ENCODE measurements at places on chromosomes 6 and 20.
A peak's percentile ranks its signal among the peaks of the same experiment; 100 is the strongest.

DNA sequence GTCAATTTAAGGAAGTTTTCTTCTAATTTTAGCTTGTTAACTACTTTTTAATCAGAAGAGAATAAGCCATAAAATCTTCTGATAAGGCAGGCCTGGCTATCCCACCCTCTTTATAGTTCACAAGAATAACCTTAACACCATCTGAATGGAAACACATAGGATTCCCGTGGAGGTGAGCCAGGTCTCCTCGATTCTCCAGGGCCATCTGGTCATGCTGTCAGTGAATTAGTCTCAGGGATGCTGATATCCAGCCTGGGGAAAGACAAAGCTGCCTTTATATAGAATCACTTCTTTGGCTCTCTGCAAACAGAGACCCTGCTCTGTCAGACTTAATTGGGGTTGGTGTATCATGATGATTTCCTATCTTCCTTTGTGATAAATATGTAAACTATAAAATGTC lies 30.1 kb upstream of the TAGAP start:
- DNase-seq = peak; percentile 35

DNA sequence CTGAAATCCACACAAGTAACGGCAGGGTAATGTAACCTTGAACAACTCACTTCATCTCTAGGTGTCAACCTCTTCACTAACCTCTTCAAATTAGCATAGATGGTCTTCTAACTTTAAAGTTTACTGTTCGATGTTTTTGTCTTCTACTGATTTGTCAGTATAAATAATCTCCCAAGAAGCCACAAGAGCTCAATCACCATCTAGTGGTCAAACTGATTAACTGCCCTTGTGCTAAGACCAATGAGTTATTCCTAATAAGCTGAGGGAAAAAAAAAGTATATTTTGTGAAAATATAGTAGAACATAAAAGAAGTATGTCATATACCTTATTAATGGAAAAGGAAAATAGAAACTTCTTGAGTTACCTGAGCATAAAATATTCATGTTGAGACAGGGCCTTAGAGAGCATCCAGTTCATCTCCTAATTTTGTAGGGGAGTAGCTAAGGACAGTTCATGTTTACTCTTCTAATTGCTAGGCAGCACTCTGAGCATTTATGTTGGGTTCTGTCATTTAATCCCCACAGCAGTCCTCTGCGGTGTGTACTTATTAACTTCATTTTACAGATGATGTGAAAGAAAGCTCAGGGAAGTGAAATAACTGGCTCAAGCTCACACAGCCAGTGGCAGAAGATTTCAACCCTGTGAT lies 317.1 kb downstream of the ESR1 start:
- no peak for DNase-seq

DNA sequence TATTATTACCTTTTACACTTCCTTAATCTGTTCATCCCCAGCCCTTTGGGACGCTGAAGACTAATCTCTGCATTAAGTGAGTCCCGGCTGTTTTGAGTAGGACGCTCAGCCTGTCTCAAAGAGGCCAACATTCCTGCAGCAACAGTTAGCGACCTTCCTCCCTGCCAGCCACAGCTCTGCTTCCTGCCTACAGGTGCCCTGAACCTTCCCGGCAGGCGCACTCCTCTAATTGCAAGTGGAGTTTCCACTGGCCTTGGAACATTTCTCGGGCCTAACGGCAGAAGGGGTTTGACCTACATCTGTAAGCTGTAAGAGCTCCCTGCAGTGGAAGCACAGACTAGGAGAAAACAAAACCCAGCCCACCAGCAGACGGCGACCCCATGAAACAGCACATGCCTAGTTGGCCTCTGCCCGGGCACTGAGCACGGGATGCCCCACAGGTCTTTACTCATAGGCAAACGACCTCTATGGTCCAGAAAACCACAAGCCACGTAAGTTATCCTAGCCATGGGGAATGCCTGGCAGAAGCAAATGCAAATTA lies 137.9 kb downstream of the DTNBP1 start:
- no peak for DNase-seq

GRCh38 chr6:63492476-63492875 lies 79.8 kb upstream of the LOC128125822 start:
- DNase-seq = no peak

DNA sequence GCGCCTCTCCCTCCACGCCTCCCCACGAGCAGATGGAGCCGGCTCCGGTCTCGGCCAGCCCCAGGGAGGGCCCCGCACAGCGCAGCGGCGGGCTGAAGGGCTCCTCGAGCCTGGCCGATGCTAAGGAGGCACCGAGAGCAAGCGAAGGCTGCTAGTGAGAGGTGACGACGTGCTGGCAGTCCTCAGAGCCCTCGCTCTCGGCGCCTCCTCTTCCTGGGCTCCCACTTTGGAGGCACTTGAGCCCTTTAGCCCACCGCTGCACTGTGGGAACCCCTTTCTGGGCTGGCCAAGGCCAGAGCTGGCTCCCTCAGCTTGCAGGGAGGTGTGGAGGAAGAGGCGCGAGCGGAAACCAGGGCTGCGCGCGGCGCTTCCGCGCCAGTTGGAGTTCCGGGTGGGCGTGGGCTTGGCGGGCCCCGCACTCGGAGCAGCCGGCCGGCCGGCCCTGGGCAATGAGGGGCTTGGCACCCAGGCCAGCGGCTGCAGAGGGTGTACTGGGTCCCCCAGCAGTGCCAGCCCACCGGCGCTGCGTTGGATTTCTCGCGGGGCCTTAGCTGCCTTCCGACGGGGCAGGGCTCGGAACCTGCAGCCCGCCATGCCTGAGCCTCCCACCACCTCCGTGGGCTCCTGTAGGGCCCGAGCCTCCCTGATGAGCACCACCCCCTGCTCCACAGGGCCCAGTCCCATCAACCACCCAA lies 2.5 kb upstream of the TMEM14C start:
- DNase-seq = no peak

DNA sequence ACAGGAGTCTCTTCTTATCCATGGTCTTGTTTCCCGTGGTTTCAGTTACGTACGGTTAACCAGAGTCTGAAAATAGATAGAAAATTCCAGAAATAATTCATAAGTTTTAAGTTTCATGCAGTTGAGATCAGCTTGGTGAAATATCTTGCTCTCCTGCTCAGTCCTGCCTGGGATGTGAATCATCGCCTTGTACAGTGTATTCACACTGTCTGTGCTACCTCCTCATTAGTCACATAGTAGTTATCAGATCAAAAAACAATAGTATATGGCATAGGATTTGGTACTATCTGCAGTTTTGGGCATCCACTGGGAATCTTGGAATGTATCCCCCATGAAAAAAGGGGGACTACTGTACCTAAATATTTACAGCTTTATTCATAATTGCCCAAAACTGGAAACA lies 22.7 kb upstream of the MOCS1 start:
- DNase-seq = no peak

- DNase-seq = no peak
These were observed 28.2 kb upstream of the PLAGL1 start for GRCh38 chr6:144036064-144036834.

GRCh38 chr6:76774781-76775384 lies 688.4 kb downstream of the HTR1B start:
- DNase-seq = no peak

- DNase-seq = no peak
These were observed 223.7 kb upstream of the SULF2 start for GRCh38 chr20:48008850-48009515.

DNA sequence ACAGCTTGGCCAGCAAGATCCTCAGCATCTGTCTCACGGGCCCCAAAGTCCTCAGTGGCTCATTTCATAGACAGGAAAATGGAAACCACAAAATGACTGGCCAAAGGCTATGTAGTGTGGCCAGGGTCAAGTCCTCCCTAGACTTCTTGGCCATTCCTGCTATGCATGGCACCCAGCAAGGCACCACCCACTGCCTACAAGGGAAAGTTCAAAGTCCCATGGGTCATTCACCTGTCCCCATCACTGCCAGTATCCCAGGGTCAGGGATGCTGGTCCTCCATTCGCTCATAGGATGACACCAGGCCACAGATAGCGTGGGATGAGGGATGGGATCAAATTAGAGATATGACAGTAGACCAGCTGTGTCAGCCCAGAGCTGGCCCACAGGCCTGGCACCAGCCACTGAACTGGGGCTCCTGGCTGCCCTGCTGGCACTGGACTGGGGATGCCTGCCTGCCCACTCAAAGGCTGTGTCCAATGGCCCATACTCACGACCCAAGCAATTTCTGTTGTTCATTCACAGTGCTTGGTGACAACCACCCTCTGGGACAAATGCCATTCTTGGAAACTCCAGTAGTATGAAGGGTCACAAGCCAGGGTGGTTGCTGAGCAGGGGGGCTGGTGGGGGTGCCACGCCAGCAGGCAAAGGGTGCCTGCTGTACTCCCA lies 11.6 kb downstream of the ADISSP start:
- no peak for DNase-seq

- DNase-seq = no peak
These were observed 5.8 kb downstream of the C6orf132 start for GRCh38 chr6:42136508-42137193.

DNA sequence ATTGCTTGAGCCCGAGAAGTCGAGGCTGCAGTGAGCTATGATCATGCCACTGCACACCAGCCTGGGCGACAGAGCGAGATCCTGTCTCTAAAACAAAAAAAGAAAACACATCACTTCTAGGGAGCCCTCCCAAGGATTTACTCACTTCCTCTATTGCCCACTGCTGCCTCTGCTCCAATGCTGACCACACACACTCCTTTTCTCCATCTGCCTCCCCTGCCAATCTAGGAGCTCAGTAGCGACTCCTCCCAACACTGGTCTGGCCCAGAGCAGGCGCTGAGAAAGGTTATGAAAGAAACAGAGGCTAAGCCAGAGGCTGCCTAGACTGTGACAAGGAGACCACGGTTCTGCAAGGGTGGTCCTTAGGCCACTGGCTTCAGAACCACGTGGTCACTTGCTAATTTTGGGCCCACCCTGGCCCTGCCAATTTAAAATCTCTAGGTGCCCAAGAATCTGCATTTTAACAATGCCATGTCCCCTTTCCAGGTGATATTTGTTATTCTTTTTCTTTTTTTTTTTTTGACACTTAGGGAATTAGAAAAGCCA lies 1.3 kb upstream of the E2F1 start:
- DNase-seq = no peak

- DNase-seq = no peak
These were observed 72.0 kb downstream of the SOX4 start for GRCh38 chr6:21665392-21666200.

DNA sequence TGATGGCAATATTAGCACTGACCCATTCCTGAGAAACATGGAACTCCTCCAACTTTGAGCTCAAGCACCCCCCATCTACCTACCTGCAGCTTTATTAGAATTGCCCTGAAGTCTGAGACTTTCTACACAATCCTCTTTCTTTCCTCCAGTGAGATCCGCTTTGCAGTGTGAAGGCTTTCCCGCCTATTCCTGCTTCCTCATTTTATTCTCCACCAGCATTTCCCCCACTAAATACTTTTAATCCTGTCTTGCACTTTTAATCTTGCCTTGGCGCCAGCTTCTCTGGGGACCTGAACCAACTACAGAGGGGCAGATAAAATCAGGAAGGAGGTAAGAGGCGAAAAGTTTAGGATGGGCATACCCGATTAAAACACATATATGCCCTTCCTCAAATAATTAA lies 178.1 kb upstream of the PRDM1 start:
- no peak for DNase-seq

DNA sequence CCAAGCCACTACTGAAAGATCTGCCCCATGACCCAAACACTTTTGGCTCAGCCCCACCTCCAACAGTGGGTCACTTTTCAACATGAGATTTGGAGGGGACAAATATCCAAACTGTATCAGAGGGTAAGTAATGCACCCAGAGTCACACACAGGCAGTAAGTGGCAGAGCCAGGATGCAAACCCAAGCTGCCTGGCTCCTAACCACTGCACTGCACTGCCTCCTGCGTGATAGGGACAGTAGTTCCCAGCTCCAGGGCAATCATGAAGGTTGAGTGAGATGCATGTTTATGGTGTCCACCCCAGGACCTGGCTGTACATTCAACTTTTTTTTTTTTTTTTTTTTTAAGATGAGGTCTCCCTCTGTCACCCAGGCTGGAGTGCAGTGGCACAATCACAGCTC lies 88.2 kb downstream of the TOX2 start:
- DNase-seq = no peak

- DNase-seq = no peak
These were observed 236.1 kb downstream of the COL12A1 start for GRCh38 chr6:74969591-74970267.
